ENCODE measurements at places on chromosomes 4 and X. TPM values are rescaled to one million over a fixed set of nuclear protein-coding genes. Genes with fewer than 3 reads are reported as not detected.

Gene PDGFRA
- total RNA-seq, result 164 TPM

Gene FRMPD4
- 0.47 TPM for total RNA-seq

Gene SCRG1
- 0.65 TPM for total RNA-seq

Gene ACSL4
- 94.7 TPM for total RNA-seq

Gene FGFBP1
- total RNA-seq, result 1.1 TPM

Gene ARMCX2
- 19.2 TPM for total RNA-seq

Gene ANOS1
- total RNA-seq, result 4.6 TPM
